ENCODE measurements at places on chromosomes 1 and 21.

GRCh38 chr1:98323388-98323787 is 338.1 kb upstream of the SNX7 start:
- DNase-seq, result no peak

DNA sequence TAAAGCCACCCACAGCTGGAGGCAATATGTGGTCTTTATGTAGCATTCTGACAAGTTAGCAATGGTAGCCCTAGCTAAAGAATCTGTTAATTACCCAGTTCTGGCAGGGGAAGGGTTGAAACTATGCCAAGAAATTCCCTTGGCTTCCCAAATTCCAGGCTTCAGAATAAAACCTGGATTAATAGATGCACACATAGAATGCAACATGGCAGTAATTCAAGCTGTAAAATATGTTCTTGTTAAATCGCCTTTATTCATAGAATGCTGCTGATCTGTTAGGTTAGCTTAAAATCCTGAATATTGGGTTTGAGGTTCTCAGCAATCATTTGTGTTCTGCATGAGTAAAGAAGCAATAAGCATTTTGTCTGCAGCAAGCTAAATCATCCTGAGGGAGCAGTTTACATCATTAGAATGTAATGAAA is 80.1 kb downstream of the ZNF326 start:
- DNase-seq, result no peak

DNA sequence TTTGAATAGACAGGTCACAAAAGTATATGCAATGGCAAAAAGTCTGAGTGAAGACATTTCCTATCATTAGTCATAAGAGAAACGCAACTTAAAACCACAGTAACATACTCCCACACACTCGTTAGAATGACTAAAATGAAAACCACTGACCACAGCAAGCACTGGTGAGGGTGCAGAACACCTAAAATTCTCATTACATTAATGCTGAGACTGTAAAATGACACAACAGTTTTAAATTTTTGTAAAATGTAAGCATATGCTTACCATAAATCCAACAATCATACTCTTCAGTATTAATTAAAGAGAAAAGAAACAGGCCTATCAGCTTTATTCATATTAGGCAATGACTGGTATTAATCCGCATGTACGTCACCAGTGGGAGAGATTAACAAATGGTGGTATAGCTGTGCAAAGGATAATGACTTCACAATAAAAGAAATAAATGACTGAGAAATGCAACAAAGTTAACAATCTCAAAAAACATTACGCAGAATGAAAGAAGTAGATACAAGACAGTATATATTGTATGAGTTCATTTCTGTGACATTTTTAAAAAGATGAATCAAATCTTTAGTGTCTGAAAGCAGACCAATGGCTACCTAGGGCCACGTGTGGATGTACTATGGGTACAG is 253.5 kb downstream of the AKT3 start:
- no peak for DNase-seq

DNA sequence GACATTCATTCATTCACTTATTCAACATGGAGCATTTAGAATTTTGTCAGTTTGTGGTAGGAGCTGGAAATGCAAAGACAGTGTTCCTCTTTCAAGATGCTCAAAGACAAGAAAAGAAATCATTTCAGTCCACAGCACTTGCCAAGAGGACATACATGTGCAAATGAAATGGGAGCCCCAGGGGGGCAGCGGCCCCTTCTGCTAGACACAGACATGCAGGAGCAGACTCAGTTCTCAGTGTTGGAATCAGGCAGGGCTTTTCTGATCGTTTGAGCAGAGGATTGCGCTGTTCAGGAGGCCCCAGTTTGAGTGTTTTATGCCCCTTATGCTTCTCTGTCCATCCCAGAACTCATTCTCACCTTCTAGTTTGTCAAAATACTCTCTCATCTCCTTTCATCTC is 35.6 kb upstream of the VASH2 start:
- DNase-seq, result no peak

GRCh38 chr1:24754229-24754628 is 9.0 kb downstream of the CLIC4 start:
- no peak for DNase-seq

- DNase-seq, result no peak
These were observed 490.8 kb upstream of the ADGRL4 start for GRCh38 chr1:79497193-79497773.

Data from stimulated activated CD4-positive, alpha-beta T cell treated with anti-CD3 and anti-CD28 coated beads, Interleukin-4, amount 100 ng/mL, for 1 hour (primary cell).